8988T (cell line): ENCODE measurements at places on chromosomes 2 and 18.

DNA sequence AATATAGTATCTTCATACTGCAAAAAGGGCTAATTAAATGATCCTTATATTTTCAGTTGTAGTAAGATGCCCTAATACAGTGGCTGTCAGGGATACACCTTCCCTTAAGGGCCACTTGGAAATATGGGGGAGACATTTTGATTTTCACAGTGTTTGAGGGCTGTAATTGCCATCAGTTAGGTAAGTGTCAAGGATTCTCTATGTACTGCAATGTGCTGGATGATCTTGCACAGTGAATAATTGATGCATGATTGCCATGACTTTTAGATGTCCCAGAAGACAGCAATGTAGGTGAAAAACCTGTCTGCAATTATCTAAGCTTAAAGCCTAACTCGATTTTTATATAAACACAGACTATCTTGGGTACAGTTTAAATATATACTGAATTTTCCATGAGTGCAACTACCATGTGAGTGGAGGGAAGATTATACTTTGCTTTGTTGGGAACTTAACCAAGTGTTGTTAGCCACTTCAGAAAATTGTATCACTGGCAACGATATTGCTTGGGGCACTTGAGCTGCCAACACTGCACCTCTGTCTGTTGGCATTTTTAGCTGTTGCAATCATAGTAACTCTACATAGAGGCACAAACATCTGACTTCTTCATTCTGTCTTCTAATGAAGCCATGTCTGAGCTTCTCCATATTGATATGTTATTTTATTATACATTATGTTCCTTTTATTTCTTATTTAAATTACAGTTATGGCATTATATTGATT lies 45.2 kb downstream of the MAIP1 start:
- DNase-seq = no peak

DNA sequence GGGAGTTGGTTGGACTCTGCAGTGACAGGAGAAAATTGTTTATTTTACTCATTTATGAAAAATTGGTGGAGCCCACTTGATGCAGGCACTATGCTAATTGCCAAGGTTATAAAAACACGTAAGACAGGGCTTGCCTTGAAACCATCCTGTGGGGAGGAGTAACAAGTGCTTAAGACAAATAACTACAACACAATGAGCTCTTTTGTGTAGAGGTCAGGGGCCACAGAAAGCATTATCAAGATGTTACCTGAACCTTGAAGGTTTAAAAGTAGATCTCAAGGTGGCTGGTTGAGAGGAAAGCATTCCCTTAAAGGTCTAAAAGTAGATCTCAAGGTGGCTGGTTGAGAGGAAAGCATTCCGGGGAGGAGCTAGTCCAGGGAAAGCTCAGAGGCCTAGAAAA lies 381.8 kb upstream of the POU3F3 start:
- DNase-seq = no peak

GRCh38 chr18:64380117-64380516 lies 231.2 kb upstream of the LINC00305 start:
- no peak for DNase-seq

- no peak for DNase-seq
Measured at GRCh38 chr2:10173258-10174005, 50.9 kb downstream of the RRM2 start.

DNA sequence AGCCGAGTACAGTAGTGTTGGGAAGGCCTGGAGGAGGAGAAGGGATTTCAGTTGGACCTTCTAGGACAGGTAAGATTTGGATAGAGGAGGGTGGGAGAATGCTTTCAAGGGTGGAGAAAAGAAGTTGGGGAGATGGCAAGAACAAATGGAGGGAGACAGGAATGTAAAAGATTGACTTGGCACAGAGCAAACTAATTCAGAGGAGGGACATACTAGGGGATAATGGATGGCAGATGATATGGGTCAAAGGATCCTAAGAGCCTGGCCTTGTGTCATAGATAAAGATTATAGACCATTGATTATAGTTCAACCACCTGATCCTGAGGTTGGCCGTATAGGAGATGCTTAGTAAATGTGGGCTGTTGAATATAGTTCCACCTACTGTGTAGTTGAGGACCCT lies 12.4 kb downstream of the WDR43 start:
- DNase-seq = no peak

GRCh38 chr2:196290569-196290968 lies 119.2 kb upstream of the STK17B start:
- DNase-seq = no peak

DNA sequence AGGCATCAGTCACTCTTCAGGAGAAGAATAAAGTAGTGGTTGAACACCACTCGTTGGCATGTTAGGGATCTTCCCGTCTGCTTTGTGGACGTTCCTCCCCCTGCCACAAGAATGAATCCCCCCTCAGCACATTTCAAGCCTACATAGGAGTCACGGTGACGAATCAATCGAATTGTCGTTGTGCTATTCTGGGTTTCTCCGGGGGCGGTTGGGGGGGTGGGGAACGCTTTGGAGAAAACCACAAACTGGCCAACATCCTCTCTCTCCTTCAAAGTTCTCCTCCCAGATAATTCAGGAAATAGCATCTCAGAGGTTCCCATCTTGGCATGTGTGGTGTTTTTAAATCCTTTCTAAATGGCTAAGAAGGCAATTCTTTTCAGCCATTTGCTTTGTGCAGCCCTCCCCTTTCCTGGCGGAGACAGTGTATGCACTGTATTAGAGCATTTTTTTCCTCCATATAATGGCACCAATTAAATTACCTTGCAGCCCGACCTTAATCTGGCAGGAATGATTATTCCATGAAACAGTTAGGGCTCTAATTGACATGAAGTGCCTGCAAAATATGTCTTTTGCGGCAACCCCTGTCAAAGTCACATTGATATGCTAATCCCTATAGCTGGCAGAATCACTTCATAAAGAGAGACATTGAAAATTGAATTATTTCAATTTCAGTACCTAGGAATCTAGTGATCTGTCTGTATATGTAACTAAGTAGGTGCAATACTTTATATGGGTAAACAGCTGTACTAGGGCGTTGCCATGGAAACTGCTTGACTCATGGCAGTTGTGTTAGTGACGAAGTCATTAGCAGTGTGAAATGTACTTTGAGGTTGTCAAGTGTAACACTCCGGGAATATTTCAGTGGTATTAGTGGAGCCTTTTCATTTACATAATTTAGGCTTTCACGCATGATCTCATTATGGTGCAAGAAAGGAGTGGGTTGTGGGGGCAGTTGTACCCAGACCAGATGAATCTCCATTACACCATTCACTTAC lies 323.4 kb upstream of the SLC14A2 start:
- DNase-seq = no peak

- DNase-seq = no peak
Measured at GRCh38 chr2:121031568-121032340, 253.2 kb downstream of the TFCP2L1 start.

DNA sequence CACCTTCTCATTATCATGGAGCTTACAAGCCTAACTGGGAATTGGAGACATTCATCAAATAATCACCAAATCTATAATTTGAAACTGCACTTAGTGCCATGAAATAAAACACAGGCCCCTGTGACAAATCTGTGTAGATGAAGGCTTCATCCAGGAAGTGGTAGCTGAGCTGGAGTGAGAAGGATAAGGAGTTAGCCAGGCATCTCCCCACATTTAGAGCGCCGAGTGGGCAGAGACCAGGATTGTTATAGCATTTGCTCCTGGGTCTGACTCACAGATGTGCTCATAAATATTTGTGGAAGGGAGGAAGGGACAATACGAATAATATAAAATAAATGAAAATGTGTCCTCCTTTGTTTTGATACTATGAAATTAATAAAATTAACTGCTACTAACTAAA lies 2.5 kb upstream of the MAT2A start:
- no peak for DNase-seq

DNA sequence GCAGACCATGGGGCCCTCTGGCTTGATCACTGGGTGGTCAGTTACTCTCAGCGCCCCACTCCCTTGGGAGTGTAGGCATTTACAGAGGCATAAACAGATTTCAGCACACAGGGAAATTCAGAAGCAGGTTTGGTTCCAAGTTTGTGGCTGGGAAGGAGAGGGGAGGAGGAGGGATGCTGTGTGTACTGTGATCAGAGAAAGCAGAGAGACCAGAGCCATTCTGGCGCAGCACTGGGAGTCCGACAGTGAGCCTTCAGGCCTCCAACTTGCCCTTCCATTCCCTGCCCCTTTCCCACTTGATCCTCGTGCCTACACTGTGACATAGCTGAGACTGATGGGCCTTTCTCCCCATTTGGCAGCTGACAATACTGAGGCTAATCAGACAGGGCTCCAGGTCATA lies 47.8 kb upstream of the LOXHD1 start:
- DNase-seq = no peak

GRCh38 chr2:108364676-108365297 lies 13.0 kb upstream of the SULT1C4 start:
- DNase-seq = no peak

DNA sequence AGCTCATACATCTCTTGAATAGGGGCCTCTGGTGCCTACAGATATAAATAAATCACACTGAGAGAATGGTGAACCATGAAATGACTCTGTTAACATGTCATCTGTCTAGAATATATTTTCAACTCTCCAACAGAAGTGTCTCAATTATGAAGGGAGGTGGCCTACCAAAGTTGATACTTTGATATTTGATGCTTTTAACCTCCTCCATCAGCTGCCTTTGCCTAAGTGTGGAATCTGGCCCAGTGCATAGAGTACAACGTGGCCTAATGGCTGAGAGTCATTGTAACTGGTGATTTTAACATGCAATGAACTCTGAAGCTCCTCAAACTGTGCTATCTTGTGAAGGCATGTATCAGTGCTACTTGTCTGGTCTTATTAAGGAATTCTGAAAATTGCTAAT lies 93.4 kb downstream of the MYO3B start:
- DNase-seq = no peak
